ENCODE measurements at places on chromosomes 7 and 10.
A peak's percentile ranks its signal among the peaks of the same experiment; 100 is the strongest.

DNA sequence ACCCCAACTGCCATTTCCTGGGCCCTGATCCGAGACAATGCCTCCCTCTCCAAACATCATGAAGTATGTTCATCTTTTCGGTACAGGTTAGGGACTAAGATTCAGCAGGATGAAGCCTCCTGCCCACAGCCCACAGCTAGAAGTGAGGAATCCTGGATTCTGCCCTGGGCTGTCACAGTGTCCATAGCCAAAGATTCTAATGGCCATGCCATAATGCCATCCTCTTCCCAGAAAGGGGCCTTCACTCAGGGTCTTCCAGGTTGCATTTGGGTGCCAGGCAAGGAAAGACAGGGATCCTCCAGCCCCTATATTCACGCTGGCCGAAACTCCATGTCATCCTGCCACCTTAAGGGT lies 15.7 kb upstream of the ZMIZ1 start:
- DNase-seq: no peak

DNA sequence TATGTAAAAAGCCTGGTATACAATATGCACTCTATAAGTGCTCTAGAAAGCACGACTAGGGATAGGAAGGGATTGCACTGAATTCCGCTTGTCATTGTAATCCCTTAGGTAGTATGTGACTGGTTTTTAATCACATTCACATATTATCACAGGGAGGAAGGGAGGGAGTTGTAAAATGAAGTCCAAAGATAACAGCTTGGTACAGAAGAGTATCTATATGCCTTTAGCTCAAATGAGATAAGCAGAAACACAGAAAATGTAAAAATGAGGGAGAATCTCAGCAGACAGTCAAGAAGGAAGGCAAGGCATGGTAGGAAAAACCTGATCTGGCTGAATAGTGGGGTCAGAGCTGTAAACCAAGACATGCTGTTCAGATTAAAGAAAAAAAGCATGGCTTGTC lies 63.4 kb downstream of the ABI1 start:
- no peak for DNase-seq

DNA sequence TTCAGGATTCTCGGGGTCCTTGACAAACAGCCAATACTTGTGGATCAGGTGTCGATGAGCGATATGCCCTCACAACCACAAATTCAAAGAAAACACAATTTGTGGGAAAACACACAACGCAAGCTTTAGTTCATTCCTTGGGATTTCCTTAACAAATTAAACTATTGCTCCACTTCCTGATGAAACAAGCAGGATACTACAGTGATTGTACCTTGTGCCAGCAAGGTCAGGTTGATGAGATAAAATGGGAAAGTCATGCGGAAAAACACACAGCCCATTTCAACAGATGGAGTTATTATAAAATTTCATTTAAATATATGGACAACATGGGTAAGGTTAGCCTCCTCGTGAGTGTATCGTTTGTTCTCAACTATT lies 8.8 kb upstream of the RHOBTB1 start:
- DNase-seq: no peak

GRCh38 chr7:27071622-27072390 lies 24.0 kb downstream of the HOXA1 start:
- DNase-seq: no peak

- DNase-seq: peak; percentile 44
Observed at GRCh38 chr10:97731346-97732051, 5.4 kb upstream of the ZFYVE27 start.

DNA sequence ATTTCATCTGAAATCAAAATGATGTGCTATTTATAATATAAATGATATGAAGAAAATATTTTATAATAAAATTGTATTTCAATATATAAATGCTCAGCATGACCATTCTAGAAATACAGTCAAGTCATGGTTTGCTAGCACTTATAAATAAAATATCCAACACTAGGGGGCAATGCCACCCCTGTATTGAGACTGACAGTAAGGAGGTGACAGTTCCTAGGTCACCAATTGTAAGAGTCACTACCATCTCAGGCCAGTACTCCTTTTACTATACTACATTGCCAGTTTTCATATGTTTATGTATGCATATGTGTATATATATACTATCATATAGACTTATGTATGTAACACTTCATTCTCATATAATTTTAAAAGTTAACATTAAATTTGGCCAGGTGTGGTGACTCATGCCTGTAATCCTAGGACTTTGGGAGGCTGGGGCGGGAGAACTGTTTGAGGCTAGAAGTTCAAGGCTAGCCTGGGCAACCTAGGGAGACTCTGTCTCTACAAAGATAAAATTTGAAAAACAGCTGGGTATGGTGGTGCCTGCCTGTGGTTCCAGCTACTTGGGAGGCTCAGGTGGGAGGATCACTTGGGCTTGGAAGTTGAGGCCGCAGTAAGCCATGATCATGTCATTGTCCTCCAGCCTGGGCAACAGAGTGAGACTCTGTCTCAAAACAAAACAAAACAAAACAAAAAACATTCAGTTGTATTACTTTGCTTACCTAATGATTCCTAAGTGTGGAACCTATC lies 2.4 kb upstream of the CNOT4 start:
- peak; percentile 23 for DNase-seq

GRCh38 chr7:152711444-152711944 lies 35.6 kb upstream of the XRCC2 start:
- no peak for DNase-seq

- DNase-seq: no peak
Observed at GRCh38 chr7:136971776-136972175, 103.3 kb downstream of the CHRM2 start.

DNA sequence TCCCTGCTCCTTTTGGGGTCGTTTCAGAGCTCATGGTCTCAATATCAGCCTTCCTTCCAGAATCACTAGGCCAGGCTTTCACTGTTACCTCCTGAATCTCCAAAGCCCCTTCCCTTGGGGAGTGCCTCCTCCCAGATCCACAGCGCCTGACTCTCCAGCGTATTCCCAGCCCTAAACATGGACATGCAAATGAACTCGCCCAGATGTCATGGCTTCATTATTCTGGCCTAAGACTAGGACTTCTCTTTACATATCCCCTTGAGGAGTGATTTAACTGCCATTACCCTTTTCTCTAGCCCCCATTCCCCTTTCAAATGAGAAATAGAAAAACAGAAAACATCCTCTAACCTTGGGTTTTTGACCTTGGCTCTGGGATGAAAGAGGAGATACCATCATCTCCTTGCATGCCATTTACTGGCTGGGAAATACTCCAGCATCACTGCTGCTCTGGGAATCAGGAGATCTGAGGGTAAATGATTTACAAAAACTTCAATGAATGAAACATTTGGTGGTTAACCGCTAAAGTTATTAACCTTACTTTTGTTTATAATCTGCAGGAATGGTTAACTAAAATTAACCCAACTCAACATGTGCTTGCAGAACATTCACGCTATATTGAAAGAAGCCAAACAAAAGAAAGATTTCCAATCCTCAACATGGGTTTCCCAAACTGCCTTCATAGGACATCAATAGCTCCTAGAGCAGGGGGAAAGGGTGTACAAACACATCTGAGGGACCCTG lies 37.0 kb downstream of the FAM171A1 start:
- DNase-seq: no peak

DNA sequence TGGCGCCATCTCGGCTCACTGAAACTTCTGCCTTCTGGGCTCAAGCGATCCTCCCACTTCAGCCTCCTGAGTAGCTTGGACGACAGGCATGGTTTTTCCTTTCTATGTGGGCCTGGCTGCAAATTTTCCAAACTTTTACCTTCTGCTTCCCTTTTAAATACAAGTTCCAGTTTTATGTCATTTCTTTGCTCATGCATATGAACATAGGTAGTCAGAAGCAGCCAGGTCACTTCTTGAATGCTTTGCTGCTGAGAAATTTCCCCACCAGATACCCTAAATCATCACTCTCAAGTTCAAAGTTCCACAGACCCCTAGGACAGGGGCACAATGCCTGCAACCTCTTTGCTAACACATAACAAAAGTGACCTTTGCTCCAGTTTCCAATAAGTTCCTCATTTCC lies 21.6 kb upstream of the RPEL1 start:
- no peak for DNase-seq

- no peak for DNase-seq
Observed at GRCh38 chr7:152059311-152059710, 33.8 kb downstream of the GALNT11 start.

- no peak for DNase-seq
Observed at GRCh38 chr10:497898-498451, 191.5 kb downstream of the DIP2C start.

DNA sequence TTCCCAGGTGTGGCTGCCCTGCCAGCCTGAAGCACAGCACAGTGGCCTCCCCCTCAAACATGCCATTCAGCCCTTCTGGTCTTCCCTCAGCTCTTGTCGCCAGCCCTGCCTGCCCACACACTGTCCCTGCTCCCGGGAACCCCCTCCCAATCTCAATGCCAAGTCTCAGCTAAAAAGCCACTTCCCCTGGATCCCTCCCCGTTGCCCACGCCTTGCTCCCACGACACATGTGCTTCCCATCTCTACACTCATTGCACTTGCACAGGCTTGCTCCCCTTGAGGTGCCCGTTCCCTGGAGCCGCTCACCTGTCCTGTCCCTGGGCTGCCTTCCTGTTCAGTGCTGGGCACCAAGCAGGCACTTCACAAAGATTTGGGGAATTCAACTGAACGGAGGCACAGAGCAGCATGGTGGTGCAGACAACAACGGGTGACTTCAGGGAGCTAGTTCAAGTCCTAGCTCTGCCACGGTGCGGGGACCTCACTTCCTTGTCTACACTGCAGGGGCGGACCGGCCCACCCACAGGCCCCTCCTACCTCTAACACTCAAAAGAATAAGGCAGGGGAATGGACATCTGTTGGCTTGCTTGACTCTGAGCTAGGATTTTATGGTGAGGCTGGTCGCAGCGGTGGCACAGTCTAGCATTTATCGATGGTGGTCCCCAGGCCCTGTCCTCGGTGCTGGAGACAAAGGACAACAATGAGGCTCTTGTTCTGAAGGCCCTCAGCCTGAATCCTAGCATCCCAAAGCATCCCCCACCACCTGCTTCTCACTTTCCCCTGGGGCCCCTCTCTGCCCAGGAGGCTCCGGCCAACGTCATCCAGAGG lies 18.4 kb downstream of the RGS10 start:
- no peak for DNase-seq

DNA sequence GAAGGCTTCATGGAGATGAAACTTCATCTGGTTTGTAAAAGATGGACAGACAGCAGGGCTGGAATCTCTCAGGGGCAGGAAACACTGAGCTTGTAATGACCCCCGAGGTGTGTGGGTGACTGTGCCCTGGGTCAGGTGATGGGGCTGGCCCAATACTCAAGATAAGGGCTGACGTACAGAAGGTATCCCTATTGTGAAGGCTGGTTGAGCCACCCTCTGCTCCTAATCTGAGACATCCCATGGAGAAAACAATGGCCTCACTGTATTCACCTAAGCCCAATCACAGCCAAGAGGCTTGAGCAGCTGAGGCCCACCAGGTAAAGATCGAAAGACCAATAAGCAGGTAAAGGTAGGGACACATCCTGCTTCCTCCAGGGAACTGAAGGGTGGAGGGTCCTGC lies 34.8 kb upstream of the NUB1 start:
- DNase-seq: no peak

DNA sequence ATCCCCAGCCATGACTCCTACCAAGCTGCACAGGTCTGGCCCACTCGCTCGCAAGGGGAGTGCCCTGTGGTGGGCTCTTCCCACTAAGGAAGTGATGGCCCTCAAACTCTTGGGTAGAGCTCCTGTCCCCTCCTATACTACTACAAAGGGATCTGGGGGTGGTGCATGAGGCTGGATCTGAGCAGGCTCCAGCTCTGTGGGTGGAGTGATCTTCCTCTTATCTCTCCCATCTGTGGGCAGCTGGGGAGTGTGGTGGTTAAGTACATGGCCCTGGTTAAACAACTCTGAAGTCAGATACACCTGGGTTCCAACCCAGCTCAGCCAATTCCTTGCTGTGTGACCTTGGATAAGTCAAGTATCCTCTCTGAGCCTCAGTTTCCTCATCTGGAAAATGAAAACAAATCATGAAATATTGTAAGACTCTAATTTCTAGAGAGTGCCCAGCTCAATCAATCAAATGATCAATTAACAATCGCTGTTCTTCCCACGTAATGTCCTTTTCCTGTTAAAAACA lies 17.4 kb downstream of the DDIT4 start:
- DNase-seq: no peak

GRCh38 chr10:32072025-32072800 lies 16.0 kb upstream of the KIF5B start:
- no peak for DNase-seq

- DNase-seq: peak; percentile 1
Observed at GRCh38 chr7:120337308-120337907, 64.4 kb downstream of the KCND2 start.

GRCh38 chr7:156192921-156193320 lies 380.7 kb upstream of the SHH start:
- DNase-seq: no peak

- DNase-seq: no peak
Observed at GRCh38 chr7:44530990-44531389, 10.1 kb downstream of the NPC1L1 start.

All from NCI-H446 (cell line).